Left cardiac atrium (tissue), 4 donors: ENCODE measurements at places on chromosomes 7 and 10.

DNA sequence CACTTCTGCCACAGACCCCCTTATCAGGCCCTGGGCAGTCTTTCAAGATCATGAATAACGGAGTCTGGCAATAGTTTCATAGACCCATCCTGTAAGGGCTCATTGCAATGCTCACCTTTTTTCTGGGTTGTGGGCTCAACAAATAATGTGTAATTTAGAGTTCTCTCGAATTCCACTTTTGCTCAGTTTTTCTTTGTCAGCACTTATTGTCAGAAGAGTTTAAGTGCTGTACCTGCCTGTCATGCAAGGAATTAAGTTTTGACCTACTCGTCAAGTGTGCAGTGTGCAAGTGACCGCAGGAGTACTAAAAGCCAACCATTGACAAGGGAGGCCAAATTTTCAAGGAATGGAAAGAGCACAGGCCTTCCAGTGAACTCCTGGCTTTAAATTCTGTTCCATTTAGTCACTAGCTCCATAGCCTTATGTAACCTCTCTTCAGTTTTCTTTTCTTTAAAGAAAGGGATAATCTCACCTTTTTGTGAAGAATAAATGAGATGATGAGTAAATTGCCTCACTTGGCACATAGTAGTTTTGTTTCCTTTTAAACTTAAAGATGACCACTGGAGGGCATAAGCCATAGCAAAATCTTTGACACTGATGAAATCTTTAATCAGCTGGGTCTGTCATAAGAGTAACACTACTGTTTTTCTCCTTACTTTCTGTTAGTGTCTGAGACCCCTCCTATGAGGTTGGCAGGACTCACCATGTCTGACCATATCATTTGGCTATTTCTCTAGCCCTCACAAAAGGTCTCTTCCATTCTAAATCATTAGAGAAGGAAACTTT is 313.3 kb downstream of the TYW1 start:
- no peak for DNase-seq

- no peak for DNase-seq
Measured at GRCh38 chr7:43631559-43631958, 48.7 kb downstream of the STK17A start.

- no peak for DNase-seq
Measured at GRCh38 chr7:132138817-132139216, 437.5 kb downstream of the PLXNA4 start.

- no peak for DNase-seq
Measured at GRCh38 chr10:128643658-128644057, 517.4 kb upstream of the MKI67 start.

DNA sequence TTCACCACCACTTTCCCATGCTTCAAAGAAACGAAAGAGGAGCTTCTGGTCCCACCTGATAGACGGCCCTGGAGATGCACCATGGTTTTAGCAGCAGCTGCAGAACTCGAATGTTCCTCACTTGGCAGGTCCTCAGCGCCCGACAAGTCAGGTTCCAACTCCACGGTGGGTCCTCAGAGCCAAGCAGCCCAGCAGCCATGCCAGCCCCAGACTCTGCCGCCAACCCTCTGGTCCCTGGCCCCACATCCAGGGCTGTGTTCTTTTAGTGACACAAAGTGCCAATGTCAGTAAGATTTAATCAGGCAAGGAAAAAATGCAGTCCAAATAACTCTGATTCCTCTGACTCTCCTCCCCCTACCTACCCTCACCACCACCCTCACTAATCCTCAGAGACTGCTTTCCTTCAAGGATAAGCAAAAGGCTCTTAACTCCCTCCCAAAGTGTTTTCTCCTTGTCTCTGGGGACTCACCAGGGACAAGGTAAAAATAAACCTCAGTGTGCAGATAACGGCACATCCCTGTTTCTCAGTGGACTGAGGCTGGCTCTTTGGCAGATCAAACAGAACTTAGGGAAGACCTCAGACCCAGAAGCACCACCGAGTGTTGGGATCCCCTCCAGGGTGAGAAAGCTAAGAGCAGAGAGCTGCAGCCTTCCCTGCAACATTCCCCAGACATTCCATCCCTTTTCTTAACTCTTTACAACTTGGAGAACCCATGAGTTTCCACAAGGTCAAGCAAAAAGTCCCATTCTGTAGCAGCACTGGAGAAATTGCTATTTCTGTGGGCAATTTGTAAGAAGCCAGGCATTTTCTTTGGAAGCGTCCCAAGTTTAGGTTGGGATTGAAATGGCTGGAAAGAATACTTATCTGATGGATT is 358.9 kb downstream of the FRMD4A start:
- DNase-seq = no peak

DNA sequence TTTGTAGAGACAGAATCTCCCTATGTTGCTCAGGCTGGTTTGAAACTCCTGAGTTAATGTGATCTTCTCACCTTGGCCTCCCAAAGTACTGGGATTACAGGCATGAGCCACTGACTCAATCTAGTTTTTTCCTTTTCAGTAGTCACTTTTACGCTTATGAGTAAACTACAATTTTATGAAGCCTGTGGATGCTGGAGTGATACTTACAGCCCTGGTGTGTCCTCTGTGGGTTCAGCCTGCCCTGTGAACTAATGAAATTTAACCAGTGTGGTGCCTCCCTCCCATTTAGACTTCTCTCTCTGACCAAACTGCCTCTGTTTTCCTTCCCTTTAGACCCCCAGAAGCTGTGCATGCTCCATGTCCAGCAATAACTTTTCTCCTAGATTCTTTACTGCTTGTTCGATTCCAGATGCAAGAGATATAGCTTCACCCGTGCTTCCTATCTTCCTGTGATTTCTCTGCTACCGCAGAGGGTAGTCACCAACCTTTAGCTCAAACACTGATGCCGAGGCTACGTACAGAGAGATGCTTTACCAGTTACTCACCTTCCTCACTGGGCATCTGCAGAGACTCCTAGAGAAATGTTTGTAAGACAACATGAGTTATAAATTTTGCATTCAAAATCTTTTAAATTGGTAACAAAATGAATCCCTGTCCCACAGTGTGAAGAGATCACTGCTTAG is 90.8 kb downstream of the KIAA1217 start:
- DNase-seq = no peak

DNA sequence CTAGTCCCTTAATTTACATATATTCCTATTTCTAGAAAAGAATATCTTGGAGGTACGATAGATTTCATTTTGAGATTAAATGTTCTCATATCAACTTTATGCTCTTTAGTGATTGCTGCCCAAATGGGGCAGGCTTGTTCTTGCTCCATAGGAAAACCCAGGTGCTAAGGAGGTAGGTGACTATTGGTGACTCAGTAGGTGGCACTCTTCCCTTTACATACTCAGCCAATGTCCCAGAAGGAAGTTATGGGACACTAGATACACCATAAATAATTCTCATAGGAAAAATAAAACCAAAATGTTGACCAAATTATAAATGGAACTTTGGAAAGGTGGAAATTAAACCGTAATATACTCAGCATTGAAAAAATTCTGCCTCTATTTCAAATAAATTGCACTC is 4.0 kb downstream of the SKAP2 start:
- DNase-seq = no peak

DNA sequence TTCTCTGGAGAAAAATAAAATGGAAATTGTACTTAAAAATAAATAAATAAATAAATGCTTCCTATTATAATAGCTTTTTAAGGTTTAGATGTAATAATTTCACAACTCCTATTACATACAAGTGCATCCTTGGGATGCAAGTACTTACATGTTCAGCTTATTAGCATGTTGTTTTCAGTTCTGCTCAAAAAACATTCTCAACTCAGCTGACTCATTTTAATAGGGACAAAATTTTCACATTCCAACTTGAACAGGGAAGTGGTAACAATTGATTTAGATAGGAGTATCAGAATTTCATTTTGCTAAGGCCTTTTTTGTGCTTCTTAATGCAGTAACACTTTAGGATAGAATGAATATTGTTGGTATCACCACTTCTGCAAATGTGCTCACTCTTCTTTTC is 16.7 kb upstream of the PAPSS2 start:
- DNase-seq = no peak

- DNase-seq = no peak
Measured at GRCh38 chr7:139706837-139707236, 71.0 kb downstream of the HIPK2 start.

DNA sequence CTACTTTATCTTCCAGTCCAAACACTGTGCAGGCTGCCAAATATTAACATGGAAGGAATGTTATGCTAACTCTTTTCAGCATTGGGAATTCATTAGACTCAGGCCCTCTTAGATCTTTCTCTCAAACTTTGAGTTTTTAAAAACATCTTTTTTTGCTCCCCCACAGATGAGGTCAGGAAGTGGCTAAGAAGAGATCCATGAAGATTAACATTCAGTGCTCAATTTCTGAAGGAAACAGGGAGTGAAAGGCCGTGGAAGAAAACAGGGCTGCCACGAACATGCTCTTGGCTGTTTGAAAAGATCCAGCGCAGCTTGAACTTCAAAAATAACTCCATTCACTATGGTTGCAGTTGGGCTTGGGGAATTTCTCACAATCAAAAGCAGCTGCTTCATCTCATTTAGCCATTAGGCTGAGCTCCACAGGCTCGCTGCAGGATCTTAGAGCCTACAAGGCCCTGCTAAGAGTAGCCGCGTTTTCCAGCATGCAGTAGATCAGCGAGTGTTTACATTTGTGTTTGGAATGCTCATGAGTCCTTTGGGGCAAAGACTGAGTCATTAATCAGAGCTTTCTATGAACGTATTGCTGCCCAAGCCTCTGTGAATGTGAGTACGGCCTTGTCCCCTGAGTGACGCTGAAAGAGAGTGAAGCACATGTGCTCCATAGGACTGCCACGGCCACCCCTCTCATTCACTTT is 41.2 kb upstream of the TNS3 start:
- DNase-seq = no peak

DNA sequence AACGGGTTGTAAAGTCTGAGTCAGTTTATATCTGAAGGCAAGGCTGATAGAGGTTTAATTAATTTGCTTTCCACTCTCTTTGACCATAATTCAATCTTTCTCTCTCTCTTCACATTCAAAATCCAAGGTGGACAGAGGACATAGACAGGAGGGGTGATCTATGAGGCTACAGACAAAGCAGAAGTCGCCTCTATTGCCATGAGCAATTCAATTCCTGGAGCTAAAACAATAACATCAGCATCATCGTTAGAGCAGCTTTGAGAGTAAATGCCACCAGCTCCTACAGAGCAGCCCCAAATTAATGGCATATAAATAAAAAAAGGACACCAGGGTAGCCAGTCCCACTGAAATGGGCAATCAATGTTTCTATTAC is 93.2 kb downstream of the DGKI start:
- DNase-seq = no peak
